ENCODE measurements at places on chromosomes 2 and 18.
A peak's percentile ranks its signal among the peaks of the same experiment; 100 is the strongest.

- DNase-seq, result no peak
Observed at GRCh38 chr18:63467699-63468098, 9.1 kb upstream of the SERPINB5 start.

DNA sequence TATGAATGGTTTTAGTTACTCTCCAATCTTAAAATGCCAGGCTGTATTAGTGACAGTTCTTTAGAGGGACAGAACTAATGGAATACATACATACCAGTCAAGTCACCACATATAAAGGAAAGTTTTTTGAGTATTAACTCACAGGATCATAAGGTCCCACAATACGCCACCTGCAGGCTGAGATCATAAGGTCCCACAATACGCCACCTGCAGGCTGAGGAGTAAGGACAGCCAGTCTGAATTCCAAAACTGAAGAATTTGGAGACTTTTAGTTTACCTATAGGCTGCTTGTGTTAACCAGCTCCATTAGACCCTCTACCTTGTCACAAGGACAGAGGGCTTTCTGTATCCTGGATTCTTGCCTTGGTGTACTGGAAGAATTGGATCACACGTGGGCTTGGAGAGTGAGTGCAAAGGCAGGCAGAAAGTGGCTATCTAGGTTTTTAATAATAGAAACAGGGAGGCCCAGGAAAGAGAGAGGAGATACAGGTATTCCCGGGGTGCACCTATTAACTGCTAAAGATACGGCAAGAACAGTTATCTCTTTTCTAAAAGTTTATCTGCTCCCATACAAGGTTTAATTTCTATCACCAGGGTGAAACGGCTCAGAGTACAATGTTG is 234.9 kb upstream of the CYRIA start:
- DNase-seq, result peak; percentile 12

GRCh38 chr2:136750065-136750464 is 15.3 kb upstream of the THSD7B start:
- DNase-seq, result no peak

GRCh38 chr2:74578408-74578807 is 23.9 kb downstream of the DOK1 start:
- DNase-seq, result no peak

GRCh38 chr2:238791354-238791753 is 56.5 kb upstream of the TWIST2 start:
- no peak for DNase-seq

- DNase-seq, result no peak
Observed at GRCh38 chr2:120241684-120242083, 11.0 kb upstream of the RALB start.

DNA sequence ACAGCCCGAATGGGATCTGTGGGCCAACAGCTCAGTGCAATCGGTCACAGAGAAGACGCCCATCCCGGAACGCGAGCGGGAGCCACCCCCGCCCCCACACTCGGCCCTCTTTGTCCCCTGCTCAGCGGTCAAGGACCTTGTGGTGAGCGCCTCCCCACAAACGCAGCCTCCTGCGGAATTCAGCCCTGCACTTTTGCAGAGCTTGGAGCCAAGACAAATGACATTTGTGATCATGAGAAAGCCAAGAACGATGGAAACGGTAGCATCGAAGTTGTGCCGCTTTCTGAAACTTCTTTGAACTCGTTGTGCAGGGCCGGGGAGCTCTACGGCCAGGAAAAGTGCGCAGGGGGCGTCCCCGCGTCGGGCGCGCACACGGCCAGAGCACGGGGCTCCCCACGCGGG is 6.7 kb upstream of the SALL3 start:
- DNase-seq, result no peak

DNA sequence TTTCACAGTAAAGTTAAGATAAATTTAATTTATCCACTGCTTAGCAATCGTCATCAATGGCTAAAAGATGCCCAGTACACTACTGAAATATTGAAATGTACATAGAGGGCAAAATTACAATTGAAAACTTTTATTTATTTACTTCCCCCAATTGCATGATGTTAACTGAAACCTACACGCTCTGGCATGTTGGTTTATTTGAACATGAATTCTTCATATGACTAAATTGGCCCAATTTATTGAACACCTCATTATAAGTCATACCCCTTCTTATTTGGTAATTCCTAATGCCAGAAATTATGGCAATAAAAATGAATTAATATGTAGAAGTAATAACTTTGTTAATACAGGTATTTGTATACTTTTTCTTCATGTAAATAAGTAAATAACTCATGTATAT is 183.0 kb upstream of the ZC3H15 start:
- DNase-seq, result no peak

DNA sequence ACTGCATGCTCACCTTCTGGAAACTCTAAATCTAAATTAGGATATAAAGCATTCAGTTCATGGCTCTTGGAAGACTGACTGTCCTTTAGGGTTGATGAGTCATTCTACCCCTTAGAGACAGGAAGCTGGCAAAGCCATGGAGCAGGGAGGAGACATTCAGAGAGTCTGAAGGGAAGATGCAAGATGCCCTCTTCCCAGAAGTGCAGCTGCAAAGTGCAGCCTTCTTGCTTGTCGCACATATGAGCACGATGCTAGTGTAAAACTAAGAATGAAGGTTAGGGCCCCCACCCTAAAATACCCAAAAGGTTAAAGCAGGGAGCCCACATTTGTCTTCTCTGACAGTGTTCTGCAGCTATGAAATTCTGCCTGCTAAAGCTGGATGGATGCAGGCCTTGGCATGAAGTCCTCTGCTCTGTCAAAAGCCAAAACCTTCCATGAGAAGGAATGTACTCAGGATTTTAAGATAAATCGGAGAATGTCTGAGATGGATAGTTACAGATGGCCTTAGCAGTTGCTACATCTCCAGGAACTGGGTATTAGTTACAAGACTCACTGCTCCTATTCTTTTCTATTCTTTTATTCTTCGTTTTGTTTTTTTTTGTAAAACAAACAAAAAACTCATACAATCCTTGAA is 89.7 kb downstream of the POLE4 start:
- no peak for DNase-seq

DNA sequence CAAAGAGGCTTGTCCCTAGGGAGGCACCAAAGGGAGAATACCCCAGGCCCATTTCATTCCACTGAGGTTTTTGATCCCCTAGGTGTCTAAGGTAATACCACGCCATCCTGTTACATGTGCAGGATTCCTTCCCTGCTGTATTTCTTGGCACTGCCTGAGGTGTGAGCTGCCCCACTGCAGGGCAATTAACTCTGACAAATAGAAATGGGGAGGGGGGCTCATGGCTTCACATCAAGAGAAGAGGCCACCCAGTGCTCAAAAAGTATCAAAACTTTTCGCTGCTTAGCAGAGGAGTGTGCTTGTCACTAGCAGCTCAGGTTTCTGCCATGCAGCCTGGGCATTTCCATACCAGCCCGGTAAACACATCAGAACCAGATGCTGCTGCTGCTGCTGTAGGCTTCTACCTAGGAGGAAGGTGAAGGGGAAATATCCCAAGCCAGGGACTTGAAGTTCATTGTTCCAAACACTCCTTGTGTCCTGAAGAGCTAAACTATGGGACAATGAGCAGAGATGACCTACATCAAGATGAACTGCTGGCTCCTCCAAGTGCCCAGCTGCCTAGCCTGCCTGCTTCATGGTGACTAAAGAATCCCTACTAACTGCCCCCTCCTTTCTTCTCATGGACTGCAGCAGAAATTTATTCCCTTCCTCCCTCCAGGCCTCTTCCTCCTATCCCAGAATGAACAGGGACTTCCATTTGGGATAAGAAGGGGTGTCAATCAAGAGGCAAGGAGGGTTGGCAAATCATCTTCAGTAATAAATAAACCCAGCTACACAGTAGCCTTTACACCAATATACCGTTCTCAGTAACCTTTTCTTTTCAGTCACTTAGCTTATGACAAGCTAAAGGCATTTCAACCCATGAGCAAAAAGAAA is 16.4 kb downstream of the POU3F3 start:
- no peak for DNase-seq

GRCh38 chr2:184611361-184612085 is 13.2 kb downstream of the ZNF804A start:
- DNase-seq, result no peak

DNA sequence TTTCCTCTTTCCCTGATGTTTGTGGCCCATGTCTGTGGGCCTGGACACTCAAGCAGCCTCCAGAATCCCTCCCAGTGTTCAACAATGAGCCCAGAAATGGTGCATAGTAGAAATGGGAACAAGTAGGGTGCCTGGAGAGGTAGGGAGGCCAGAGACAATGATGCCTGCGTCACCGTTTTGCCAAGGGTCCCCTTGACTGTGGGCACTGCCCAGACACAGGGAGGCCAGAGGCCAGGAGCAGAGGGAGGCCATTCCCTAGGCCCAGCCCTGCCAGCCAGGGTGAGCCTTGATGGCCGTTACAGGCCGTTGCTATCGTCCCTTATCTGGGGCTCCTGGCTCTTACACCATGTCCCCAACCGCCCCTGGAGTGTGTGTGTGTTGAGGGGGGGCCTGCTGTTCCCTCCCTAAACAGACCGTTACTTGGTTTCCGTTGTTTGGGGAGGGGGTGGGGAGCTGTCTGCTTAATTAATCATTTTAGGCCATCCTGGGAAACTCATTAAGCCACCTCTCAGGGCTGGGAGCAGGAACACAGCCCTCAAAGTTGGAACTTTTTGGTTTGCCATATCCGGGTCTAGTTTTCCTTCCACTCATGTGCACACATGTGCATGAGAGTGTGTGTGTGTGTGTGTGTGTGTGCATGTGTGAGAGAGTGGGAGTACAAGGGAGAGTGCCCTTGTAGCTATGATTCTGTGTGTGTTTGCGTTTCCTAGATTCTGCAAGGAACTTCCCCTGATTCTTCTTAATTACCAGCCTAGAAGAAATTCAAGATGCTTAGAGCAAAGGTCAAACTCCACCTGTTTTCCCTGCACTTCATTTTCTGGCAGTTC is 135.2 kb upstream of the HAAO start:
- DNase-seq, result no peak

DNA sequence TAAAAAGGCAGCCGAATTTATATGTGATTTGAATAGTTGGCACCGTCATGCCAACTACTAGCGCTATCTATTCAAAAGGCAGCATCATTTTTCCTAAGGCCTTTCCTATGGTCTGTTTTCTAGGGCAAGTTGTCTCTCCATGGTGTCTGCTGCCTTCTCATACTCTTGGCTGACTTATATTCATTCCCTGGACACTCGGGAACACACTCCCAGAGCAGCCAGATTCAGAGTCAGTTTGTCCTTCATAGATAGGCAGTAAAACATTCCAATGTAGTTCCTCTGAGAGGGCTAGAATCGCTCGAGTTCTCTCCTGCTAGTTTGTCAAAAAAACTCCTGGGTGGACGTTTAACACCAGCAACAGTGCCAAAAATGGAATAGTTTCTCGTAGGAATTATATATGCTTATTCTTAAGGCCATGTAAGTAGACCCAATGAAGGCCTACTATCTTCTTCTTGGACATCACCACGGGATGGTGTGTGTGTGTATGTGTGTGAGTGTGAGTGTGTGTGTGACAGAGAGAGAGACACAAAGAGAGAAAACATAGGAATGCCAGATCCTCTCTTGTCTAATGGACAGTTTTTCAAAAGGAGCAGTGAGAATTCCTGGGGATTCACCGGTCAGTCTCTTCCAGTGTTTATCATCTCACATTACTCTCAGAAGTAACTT is 129.3 kb upstream of the CTAGE1 start:
- DNase-seq, result no peak

GRCh38 chr18:71707985-71708500 is 836.1 kb downstream of the CBLN2 start:
- no peak for DNase-seq

Data from Caki2 (cell line).